Mucosa of gallbladder (tissue), 1 donor: ENCODE measurements at places on chromosomes 3 and 15. TPM values are rescaled to one million over a fixed set of nuclear protein-coding genes. Genes with fewer than 3 reads are reported as not detected.

The DNAJB11 gene
- 48.1 TPM for total RNA-seq

The GOLGA6B gene
- total RNA-seq, result not detected

GRCh38 chr3:40524568-40525285, at the start of gene ZNF621:
Gene ZNF621, plus strand, starts transcription at chr3:40524960. Its CDS starts 881 bp downstream, at chr3:40525841.
- peak; percentile 88 for DNase-seq

DNA sequence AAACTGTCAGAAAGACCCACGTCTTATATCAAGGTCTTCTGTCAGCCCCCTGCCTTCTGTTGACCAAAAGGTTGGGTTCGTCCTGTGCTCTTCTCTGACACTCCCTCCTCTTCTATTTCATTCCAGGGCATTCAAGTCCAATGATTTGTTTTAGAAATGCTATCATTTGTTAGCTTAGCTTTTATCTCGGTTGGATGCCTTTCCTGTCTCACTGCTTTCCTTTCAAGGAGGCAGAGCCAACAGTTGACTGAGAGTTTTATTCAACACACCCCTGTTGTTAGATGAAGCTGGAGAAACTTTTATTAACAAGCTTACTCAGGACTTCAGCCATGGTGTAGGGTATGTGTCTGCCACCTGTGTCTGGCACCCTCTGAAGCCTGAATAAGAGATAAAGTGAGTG, 112.0 kb upstream of the SLC7A14 start:
- DNase-seq, result no peak

DNA sequence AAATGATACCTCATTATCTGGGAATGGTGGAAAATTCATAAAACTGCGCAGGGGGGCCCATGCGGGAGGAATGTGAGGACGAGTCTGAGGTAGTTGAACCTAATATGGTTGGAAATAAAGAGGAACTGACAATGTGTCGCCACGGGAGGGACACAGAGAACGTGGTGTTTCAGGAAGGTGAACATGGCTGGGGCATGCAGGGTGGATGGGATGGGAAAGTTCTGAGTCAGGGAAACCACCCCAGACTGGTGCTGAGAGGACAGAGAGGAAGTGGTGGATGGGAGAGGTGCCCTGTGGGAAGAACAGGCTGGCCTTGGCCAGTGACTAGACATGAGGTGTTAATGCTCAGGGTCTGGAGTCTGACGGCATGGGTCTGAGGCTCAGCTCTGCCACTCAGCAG, 137.1 kb upstream of the WNT5A start:
- peak; percentile 18 for DNase-seq

DNA sequence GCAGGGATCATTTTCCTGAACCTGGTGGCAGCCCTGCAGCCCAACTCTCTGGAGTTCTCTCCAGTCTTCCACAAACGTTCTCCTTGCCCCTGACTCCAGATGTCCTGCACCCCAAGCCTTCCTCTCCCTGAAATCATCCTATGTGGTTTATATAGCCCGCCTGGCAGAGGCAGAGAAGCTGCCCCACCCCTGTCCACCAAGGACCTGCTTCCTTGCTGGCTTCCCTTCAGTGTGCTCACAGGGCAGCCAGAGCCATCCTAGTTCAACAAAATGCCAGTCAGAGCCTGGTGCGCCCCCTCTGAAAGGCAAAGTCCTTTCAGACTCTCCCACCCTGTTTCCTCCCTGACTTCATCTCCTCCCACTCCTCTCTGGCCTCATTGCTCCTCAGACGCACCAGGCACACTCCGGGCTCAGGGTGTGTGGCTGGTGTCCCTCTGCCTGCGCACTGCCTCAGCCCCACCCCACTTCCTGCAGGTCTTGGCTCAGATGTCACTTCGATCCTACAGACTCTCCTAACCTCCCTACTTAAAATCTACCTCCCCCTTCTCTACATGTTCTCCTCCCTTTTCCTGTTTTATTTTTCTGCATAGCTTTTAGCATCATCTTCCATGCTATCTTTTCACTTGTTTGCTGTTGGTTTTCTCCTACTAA, 5.9 kb downstream of the KBTBD13 start:
- DNase-seq, result no peak
